COR-L47 (cell line): ENCODE measurements at places on chromosomes 7 and 10.
A peak's percentile ranks its signal among the peaks of the same experiment; 100 is the strongest.

- no peak for DNase-seq
Observed at GRCh38 chr10:121830101-121830500, 97.7 kb downstream of the ATE1 start.

- DNase-seq, result no peak
Observed at GRCh38 chr7:2807460-2807844, 36.7 kb downstream of the GNA12 start.

GRCh38 chr10:6191569-6191968 lies 11.2 kb upstream of the PFKFB3 start:
- DNase-seq, result no peak

- DNase-seq, result no peak
Observed at GRCh38 chr7:45268013-45268412, 110.4 kb downstream of the RAMP3 start.

DNA sequence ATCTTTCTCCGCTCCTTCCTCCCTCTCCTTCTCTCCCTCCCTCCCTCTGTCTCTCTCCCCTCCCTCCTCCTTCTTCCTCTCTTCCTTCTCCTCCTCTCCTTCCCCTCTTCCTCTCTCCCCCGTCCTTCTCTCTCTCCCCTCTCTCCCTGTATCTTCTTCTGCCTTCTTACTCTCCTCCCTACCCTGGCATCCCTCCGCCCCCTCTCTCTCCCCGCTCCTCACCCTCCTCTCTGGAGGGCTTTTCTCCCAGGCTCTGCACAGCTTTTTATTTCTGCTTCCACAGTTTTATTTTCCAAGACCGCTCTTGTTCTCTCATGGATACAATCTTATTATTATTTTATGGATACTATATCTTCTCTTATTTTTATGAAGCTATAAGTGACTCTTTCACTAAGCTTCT lies 32.6 kb downstream of the AP5Z1 start:
- no peak for DNase-seq

GRCh38 chr7:97506728-97507127 lies 225.2 kb upstream of the TAC1 start:
- DNase-seq, result no peak

- peak; percentile 98 for DNase-seq
Observed at GRCh38 chr7:130365511-130366441, 14.5 kb upstream of the CPA1 start.

- no peak for DNase-seq
Observed at GRCh38 chr10:87960230-87960629, 96.8 kb downstream of the PTEN start.

DNA sequence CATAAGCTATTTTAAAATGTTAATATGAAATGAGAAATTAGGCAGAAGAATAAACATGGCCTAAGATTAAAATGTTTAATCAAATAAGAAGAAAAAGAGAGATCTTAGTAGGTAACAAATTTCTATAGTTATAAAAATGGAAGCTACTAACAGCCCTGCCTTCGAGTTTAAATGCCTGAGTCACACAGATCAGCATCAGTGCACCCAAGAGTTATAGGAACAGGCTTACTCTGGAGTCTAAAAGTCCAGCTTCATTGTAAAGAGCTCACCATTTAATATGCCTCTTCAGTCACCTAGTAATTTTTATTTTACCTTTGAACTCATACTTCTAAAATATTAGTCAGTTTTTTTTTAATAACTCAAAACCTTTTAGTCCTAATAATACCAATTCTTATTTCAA lies 52.6 kb downstream of the BRI3 start:
- no peak for DNase-seq

GRCh38 chr7:98222533-98223195 lies 11.4 kb downstream of the BHLHA15 start:
- no peak for DNase-seq

GRCh38 chr7:70131817-70132216 lies 533.5 kb downstream of the AUTS2 start:
- peak; percentile 28 for DNase-seq

GRCh38 chr10:34420795-34421194 lies 394.3 kb downstream of the PARD3 start:
- no peak for DNase-seq

DNA sequence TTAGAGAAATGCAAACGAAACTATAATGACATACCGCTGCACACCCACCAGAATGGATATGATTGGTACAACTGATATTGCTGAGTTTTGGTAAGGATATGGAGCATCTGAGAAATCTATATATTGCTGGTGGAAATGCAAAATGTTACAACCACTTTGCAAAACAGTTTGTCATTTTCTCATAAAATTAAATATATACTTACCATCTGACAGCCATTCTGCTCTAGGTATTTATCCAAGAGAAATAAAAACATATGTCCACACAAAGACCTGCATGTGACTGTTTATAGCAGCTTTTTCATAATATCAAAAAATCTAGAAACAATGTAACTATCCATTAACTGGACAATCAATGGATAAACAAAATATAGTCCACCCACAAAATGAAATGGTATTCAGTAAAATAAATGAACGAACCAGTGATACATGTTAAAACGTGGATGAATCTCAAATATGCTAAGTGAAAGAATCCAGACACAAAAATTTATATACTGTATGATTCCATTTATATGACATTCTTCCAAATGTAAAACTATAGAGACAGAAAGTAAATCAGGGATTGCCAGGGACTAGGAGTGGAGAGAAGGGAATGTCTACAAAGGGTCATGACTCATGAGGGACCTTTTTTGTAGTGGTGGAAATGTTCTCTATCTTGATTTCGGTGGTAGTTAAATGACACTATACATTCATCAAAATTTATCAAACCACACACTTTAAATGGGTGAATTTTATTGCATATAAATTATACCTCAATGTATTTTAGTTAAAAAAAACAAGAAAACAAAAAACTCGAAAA lies 312.0 kb upstream of the GLI3 start:
- DNase-seq, result no peak

GRCh38 chr10:21002091-21002878 lies 105.2 kb upstream of the NEBL start:
- DNase-seq, result no peak

DNA sequence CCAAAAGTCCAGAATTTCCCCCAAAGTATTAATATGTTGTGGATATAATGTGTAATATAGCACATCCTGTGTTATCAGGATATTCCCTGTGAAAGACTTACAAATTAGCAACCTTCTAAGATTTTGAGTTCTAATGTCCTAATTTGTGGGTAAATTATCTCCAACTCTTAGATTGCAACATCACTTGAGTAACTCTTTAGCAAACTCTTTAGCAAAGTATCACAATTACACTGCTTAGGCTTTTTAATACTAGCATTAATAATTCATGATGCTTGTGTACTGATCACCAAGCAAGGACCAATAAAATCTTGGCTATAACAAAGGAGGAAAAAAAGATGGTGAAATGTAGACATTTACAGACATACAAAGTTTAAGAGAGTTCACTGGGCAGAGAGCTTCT lies 27.7 kb downstream of the HIP1 start:
- DNase-seq, result no peak

DNA sequence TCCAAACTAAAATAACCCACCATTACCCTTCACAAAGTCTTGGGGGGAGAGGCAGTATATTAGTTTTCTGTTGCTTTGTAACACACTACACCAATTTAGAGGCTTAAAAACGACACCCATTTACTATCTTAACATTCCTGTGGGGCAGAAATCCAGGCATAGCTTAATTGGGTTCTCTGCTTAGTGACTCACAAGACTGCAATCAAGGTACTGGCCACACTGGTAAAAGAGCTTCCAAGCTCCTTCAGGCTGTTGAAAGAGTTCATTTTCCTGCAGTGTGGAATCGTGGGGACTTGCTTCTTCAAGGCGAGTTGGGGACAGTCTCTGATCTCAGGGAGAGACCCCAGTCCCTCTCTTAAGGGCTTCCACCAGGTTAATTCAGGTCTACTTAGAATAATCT lies 139.1 kb downstream of the XPNPEP1 start:
- no peak for DNase-seq

DNA sequence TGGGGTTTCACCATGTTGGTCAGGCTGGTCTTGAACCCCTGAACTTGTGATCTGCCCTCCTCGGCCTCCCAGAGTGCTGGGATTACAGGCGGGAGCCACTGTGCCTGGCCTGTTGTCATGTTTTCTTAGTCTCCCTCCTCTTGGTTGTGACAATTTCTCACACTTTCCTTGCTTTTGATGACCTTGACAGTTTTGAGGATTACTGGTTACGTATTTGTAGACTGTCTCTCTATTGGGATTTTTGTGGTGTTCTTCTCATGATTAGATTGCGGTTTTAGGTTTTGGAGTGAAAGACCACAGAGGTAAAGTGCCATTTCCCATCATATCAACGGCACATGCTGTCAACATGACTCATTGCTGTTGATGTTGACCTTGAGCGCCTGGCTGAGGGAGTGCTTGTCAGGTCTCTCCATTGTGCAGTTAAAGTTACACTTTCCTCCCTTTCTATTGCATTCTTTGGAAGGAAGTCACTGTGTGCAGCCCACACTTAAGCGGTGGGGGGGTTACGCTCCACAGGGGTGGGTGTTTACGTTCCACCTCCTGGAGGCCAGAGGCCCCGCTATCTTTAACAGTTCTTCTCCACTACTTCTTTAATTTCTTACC lies 10.8 kb downstream of the NEURL1 start:
- DNase-seq, result no peak

DNA sequence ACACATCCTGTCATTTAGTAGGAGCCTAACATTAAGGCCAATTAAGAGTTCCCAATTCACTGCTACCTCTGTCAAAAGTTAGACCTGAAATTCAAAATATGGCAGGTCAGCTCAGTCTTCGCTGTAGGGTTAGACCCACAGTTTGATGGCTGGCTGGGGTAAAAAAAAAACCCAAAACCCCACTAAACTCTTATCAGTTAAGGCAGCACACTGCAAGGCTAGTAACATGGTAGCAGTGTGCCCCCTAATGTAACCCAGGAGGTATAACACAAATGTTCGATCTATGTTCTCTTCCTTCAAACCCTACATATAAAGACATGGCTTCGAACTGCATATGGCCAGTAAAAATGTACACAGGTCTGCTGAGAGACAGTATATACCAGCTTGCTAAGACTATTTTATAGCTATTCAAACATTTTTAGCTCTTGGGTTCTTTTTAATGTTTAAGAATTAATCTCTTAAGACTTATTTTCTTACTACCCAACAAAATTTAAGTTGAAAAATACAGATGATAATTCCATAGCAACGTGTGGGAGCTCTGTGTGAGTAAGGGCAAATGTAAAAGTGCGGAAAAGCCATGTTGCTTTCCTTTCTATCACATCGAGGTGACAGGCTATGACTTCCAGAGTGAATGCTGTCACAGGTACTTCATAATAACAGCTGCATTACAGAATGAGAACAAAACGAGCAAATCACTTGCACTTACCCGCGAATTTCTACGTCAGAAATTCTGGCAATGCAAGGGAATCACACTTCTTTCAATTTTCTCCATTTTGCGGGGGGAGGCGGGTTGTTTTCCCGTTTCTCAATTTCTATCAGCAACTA lies 168.4 kb upstream of the IMMP2L start:
- peak; percentile 38 for DNase-seq

DNA sequence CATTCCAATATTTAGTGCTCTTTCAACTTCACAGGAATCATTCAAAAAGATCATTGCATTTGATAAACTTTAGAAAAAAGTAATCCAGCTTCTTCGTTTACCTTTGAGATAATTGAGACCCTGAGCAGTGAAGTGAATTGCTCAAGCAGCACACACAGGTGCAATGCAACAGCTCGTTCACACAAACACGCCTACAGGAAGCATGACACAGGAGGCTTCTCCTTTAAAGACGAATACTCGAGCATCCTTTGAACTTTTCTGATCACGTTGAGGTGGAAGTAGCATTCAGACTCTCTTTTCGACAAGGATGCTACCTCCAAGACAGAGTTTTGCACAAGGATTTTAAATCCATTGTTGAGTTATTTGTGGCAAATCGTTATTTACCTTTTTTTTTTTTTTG lies 18.0 kb upstream of the RSU1 start:
- DNase-seq, result no peak

GRCh38 chr7:150401861-150402631 lies 22.9 kb downstream of the ZNF775 start:
- no peak for DNase-seq

DNA sequence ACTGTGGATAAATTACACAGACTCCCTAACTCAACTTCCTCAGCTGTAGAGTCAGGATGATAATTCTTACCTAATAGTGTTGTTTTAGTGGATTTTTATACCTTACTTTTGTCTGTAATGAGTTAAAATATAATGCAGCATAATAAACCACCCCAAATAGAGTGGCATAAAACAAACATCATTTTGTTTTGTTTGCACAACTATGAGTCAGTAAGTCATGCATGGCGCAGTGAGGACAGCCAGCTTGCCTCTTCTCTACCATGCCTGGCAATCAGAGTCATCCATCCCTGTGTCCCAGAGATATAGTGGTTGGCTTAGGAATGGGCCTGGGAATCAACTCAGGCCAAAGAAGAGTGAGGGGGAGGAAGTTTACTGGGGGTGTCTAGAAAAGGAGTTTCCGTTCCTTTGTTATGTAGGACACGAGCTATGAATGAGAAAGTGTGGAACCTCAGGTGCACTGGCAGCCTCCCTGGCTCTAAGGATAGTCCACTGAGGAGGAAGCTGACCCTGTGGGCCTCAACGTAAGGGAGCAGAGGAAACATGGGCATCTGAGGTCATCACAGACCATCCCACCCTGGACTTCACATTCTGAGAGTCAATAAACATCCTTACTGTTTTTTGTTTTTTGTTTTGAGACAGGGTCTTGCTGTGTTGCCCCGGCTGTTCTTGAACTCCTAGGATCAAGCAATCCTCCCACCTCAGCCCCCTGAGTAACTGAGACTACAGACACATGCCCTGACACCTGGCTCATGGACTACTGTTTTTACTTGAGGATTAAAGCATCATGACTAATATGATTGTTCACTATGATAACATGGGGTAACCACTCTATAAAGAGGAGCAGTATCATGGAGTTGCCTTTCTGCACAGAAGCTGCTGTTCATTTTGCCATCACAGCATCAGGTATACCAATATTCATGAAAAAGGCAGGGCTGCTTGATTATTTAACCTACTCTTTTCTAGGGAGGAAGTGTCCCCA lies 21.0 kb upstream of the GRB10 start:
- no peak for DNase-seq

- DNase-seq, result no peak
Observed at GRCh38 chr10:21599582-21599981, 65.5 kb downstream of the MLLT10 start.

DNA sequence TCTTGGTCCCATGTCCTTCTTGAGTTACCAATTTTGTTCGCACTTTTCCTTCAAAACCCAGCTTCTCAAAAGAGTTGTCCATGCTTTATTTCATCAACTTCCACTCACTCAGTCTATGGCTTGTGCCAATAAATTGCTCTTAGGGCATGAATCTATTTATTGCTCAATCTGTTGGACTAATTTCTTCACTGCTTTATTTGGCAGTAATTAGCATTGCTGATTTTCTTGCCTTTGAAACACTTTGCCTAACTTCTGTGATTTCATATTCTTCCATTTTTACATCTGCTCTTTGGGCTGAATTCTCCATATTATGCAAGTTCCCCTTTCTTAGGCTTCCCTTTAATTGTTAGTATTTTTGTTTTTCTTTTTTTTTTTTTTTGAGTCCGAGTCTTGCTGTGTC lies 16.8 kb downstream of the DLD start:
- DNase-seq, result no peak
